ENCODE measurements at places on chromosomes 6 and 20.

DNA sequence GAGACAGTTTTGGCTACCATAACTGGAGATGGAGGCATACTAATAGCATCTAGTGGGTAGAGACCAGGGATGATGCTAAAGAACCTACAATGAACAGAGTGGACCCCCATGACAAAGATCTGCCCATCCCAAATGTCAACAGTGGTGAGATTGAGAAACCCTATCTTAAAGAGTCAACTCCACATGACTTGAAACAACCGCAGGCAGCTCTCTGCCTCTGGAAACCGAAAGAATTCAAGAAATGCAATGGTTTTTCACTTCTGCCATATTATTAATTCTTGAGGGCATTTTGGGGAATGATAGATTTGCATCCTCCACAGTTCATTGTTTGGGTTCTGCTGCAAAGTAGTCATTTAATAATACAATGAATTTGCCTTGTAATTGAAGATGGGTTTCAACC, 463.4 kb downstream of the MAFB start:
- DNase-seq: no peak

GRCh38 chr20:50052550-50053361, 60.2 kb downstream of the UBE2V1 start:
- no peak for DNase-seq

DNA sequence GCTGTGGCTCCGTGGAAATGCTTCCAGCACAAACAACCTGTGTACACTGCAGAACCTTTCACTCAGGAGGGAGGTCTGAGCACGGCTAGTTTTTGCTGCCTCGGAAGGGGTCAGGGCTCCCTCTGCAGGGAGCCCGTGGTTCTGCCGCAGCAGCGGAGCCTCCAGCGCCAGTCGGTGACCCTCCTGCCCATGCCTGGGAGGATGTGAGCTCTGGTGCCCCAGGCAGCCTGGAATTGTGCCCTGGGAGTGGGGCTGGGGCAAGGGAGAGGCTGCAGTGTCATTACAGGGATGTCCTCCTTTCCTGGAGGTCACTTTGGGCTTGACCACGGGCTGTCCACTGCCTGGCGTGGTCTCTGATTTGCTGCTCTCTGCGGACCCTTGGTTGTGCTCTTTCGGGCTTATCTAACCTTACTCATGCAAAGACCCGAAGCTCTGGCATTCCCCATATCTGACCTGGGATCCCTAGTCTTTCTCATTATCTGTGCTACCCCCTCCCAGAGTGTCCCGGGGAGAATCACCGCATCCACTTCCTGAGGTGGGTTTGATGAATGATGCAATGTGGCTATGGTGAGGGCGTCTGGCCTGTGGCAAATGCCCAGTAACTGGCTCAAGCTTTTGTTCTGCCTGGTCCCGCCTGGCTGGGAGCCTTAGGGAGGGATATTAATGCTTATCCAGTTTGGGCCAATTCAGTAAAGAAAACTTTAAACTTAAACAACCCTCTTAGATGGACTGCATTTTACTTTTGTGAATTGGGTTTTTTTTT, 59.6 kb upstream of the TAGAP start:
- DNase-seq: peak; percentile 85

- DNase-seq: no peak
Observed at GRCh38 chr20:46568570-46569129, 18.2 kb upstream of the OCSTAMP start.

DNA sequence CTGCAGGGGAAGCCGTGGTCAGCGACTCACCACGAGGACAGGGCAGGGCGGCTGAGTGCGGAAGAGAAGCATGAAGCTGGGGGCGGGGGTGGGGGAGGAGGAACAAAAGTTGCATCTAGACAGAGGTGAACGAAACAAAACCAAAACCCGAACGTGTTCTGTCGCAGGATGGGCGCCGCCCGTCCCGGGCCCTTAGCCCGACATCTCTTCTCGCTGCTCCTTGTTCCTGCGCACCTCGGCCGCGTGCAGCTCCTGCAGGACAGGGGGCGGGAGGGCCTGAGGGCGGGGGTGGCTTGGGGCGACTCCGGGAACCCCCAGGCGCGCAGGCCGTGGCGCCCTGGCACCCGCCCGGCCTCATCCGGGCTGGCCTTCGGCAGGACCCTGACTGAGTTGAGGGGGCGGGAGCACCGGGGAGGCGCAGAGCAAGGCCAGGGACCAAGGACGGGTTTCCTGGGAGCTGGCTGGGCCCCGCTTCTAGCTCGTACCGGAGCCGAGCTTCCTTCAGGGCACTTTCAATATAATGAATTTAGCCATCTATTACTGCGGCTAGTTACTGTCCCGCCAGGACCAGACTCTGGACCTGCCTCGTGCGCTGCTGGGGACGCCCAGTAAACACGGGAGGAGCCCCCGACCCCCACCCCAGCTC, 12.0 kb downstream of the STMN3 start:
- DNase-seq: peak; percentile 45
